Mononuclear cell (primary cell): ENCODE measurements at places on chromosomes 1 and 21. TPM values are rescaled to one million over a fixed set of nuclear protein-coding genes. Genes with fewer than 3 reads are reported as not detected.

Gene CASQ2
- not detected for total RNA-seq

Gene KLHDC9
- total RNA-seq = not detected

Gene DMRTA2
- total RNA-seq = under 0.01 TPM

Gene VHLL
- total RNA-seq = not detected

Gene CD101
- 11.4 TPM for total RNA-seq

Gene SHE
- 0.10 TPM for total RNA-seq

Gene DIO1
- total RNA-seq = 0.21 TPM

Gene RAVER2
- total RNA-seq = 2.2 TPM

Gene ZNF669
- total RNA-seq = 20.8 TPM

Gene TIPRL
- total RNA-seq = 16.8 TPM

Gene SPRR2B
- total RNA-seq = not detected

Gene CCSAP
- 21.1 TPM for total RNA-seq

Gene RNASEL
- 2.9 TPM for total RNA-seq

Gene CSDE1
- total RNA-seq = 921 TPM

Gene S100A3
- total RNA-seq = not detected

Gene WDR64
- total RNA-seq = 0.10 TPM

Gene TTC39A
- 0.10 TPM for total RNA-seq

Gene IL20
- total RNA-seq = not detected

Gene AADACL3
- total RNA-seq = not detected

Gene CYP2J2
- total RNA-seq = 0.10 TPM

Gene NUP210L
- under 0.01 TPM for total RNA-seq

Gene FGGY
- 15.2 TPM for total RNA-seq

Gene LMX1A
- total RNA-seq = not detected

Gene KHDRBS1
- 54.7 TPM for total RNA-seq

Gene AK4
- 2.9 TPM for total RNA-seq

Gene PRDM15
- total RNA-seq = 8.1 TPM

Gene IGSF3
- 0.21 TPM for total RNA-seq

Gene LRRIQ3
- 0.21 TPM for total RNA-seq

Gene C8B
- not detected for total RNA-seq

Gene PLOD1
- total RNA-seq = 21.8 TPM

Gene SERINC2
- 1.4 TPM for total RNA-seq

Gene OR2T2
- 0.42 TPM for total RNA-seq

Gene IRF6
- 0.94 TPM for total RNA-seq

Gene PEAR1
- total RNA-seq = 1.7 TPM

Gene MMEL1
- 0.63 TPM for total RNA-seq

Gene LENEP
- total RNA-seq = 0.63 TPM

Gene TGFBR3
- 40.8 TPM for total RNA-seq

Gene SETD4
- total RNA-seq = 8.4 TPM

Gene UQCRH
- 311 TPM for total RNA-seq

Gene RHBDL2
- not detected for total RNA-seq

Gene TNFRSF9
- 2.4 TPM for total RNA-seq
